Glomerular endothelial cell (primary cell): ENCODE measurements at places on chromosomes 7 and 10.

DNA sequence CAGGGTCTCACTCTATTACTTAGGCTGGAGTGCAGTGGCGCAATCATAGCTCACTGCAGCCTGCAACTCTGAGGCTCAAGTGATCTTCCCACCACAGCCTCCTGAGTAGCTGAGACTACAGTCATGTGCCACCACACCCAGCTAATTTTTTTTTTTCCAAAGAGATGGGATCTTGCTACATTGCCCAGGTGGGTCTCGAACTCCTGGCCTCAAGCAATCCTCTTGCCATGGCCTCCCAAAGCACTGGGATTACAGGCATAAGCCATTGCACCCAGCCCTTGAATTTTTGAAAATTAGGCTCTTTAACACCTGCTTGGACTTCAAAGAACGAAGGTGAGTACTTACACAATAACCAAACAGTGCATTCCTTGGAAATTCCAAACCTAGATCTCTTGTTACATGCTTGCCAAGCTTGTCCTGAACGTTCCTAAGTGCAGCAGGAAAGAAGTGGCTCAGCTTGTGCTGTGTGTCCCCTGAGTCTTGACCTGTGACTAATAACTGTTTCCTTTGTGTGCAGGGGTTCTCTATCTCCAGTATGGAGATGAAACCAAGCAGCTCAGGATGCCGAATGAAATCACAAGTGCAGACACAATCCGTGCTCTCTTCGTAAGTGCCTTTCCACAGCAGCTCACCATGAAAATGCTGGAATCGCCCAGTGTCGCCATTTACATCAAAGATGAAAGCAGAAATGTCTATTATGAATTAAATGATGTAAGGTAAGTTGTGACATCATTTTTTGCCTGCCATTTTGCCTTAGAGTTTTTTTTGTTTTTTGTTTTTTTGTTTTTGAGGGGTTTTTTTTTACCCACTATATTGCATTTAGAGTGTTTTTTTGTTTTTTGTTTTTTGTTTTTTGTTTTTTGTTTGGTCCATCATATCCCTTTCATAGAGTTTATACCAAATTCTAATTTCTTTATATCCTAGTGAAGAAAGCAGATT lies 223.8 kb downstream of the KIAA1217 start:
- DNase-seq: no peak

DNA sequence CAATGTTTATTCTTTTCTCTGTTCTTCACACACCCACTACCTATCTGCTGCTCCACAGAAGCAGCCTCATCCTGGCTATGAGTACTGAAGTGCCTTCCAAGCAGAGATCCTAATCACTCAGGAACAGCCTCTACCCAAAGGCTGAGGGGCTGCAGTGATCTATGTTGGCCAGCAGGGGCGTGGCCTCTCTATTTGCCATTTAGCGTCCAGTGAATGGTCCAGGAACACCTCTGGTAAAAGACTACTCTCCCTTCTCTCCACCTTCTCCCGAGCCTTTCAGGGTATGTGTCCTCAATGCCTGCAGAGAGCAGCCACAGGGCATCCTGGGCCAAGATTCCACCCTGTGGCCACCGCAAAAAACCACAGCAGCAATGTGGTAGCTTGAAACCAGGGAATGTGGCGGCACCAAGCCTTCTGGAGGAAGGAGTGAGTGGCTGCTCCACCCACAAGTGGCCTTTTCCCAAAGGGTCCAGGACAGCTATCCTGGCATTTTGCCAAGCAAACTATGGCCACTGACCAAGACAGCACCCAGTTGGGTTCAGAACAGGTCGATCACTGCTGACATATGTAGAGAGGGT lies 70.9 kb downstream of the SYPL1 start:
- no peak for DNase-seq

GRCh38 chr7:42106562-42106961 lies 130.4 kb downstream of the GLI3 start:
- no peak for DNase-seq

- no peak for DNase-seq
Observed at GRCh38 chr7:127751490-127752448, 99.8 kb downstream of the SND1 start.

GRCh38 chr10:42615419-42615818 lies 23.0 kb downstream of the ZNF33B start:
- no peak for DNase-seq

DNA sequence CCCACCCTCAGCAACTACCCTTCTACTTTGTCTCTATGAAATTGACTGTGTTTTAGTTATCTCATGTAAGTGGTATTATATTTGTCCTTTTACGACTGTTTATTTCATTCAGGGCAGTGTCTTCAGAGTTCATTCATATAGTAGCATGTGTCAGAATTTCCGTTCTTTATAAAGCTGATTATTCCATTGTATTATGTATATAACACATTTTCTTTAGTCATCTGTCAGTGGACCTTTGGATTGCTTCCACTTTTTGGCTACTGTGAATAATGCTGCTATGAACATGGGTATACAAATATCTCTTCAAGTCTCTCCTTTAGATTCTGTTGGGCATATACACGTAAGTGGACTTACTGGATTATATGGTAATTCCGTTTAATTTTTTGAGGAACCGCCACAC lies 14.5 kb downstream of the SLF2 start:
- no peak for DNase-seq
